ENCODE measurements at places on chromosomes 11 and 22.

DNA sequence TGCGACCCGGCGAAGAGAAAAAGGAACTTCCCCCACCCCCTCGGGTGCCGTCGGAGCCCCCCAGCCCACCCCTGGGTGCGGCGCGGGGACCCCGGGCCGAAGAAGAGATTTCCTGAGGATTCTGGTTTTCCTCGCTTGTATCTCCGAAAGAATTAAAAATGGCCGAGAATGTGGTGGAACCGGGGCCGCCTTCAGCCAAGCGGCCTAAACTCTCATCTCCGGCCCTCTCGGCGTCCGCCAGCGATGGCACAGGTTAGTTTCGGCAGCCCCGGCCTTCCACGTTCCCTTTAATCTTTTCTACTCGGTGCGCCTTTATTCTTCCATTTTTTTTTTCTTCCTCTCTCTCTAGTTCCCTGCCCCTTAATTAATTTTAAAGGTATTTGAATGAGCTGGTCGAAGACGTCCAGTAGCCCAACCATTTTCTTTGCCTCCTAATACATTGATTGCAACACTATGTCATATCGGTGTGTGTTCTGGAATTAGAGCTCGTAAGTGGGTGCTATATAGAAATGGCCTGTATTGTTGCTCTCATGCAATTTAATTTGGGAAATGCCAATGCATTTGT is 537 bp downstream of the EP300 start:
- no peak for DNase-seq

DNA sequence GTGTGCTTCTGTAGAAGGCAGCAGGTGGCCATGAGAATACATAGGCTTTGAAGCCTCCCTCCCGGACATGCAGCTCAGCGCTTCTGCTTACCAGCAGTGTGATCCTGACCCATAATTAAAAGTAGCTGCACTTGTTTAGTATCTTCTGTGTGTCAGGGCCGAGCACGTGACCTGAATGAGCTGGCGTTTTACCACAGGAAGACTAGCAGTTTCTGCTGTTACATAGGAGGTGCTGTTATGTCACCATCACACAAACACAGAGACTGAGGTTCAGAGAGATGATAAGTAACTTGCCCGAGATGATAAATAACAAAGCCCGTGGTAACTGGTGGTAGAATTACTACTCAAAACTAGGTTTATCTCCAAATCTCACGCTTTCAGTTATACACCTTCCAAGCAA is 329.5 kb downstream of the OPCML start:
- DNase-seq: no peak

- no peak for DNase-seq
Observed at GRCh38 chr11:71484248-71485062, 31.5 kb downstream of the NADSYN1 start.

GRCh38 chr22:25564320-25564978 is at the start of gene GRK3:
GRK3 (plus strand) TSS chr22:25564675; CDS start chr22:25565041, 366 bp downstream.
- DNase-seq: no peak

DNA sequence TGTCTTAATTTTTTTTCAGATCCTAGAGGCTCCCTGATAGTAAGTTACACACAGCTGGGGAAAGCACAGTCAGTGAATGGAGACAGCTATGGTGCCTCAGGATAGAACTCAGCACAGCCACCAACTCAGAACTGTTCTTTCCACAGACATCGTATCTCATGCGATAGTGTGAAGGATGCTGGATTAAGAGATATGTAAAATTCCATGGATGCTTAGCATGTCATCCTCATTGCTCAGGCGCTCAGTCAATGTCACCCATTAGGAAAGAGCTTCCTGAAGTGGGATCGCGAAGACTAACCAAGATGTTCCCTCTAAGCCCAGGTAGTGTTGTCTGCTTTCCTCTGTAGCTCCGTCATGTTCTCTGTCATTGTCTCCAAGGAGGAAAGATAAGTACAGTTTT is 1000.4 kb downstream of the OPCML start:
- no peak for DNase-seq
